ENCODE measurements at places on chromosomes 3 and 15. TPM values are rescaled to one million over a fixed set of nuclear protein-coding genes. Genes with fewer than 3 reads are reported as not detected.

The HRH1 gene
- not detected for total RNA-seq

The SLC22A14 gene
- not detected for total RNA-seq

The RTP3 gene
- total RNA-seq: 0.37 TPM

The CCDC39 gene
- not detected for total RNA-seq

The ARL14 gene
- total RNA-seq: not detected

The MYLK gene
- total RNA-seq: not detected

The CCR5 gene
- not detected for total RNA-seq

The GALNT15 gene
- not detected for total RNA-seq

The FBXW12 gene
- 0.37 TPM for total RNA-seq

The LRRC15 gene
- total RNA-seq: not detected

Measured in OCI-LY7 (cell line).